Epithelial cell of proximal tubule (primary cell): ENCODE measurements at places on chromosomes 11 and 22.

DNA sequence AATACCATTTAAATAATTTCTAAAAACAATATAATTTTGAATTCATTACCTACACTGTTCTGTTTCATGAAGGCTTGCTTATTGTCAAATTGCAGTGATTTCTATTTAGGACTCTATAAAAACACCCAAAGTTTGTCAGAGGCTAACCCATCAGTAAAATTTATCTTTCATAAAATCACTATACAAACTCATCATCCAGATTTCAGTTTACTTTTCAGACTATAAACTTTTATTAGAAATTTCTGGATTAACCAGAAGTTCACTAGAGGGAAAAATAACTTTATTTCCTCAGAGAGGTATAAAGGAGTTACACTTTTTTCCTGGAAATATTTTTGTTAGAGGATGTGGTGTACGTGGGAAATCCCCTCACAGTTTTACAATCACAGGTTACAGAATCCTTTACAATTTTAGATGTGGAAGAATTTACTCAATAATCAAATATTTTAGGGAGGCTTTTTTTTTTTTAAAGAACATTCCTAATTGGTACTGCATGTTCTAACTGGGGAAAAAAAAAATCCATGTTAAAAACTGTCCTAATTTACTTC lies 176.7 kb downstream of the SWAP70 start:
- DNase-seq = no peak

DNA sequence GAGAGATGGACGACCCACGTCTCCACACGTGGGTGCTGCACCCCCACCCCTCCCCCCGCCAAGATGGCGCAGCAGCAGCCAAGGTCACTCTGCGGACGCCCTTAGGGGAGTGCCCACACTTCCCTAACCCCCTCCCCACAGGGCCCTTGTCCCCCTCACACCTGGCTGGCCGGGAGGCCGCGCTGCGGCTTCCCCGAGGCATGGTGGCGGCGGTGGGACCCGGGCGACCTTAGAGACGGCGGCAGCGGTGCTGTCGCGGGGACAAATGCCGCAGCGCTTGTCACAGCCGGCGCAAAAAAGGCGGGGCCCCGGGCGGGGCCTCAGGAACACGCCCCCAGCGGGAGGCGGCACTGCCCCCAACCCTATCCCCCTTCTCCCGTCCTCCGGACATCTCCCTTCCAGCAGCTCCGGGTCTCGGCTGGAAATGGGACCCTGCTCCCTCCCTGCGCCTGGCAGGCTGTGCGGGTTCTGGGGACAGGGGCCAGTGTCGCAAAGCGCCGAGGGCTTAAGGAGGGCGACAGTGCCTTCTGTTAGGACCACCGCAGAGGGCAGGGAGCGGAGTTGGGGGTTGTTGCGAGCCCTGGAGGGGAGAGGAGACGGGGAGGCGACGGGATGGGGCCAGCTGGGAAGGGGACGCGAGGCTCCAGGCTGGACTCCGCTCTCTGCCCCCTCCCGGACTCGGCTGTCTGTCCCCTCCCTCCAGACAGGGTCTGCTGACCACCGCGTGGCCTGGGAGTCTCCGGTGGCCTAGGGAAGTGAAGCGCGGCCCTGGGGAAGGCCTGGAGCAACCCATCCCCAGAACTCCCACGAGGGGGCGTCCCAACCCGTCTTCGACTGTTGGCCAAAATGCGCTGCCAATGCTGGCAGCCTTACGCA lies at the start of gene CHCHD10:
Gene CHCHD10, minus strand, starts transcription at position 300 of the 876 bp plus-strand sequence. Its CDS starts 98 bp downstream, at position 202.
- no peak for DNase-seq

DNA sequence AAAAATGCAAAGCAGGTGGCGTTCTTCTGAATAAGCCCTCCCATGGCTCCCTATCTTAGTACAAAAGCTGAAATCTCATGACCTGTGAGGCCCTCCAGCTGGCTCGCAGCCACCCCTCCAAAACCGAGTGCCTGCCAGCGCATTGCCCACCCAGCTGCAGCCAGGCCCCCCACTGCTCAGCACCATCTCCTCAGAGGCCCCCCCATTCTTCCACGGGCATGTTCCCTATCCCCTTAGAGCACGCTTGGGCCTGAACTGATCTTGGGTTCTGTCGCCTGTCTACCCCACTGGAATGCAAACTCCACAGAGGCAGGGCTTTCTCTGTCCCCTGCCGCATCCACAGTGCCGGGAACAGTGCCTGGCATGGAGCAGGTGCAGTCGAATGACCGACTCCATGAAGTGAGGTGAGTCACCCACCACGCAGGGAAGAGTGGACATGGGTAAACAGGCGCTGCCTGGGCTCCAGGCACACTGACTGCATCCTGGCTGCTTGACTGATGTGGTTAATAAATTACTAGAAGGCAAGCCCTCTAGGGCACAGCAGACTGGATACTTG lies 11.3 kb upstream of the EFCAB6 start:
- peak; percentile 72 for DNase-seq

DNA sequence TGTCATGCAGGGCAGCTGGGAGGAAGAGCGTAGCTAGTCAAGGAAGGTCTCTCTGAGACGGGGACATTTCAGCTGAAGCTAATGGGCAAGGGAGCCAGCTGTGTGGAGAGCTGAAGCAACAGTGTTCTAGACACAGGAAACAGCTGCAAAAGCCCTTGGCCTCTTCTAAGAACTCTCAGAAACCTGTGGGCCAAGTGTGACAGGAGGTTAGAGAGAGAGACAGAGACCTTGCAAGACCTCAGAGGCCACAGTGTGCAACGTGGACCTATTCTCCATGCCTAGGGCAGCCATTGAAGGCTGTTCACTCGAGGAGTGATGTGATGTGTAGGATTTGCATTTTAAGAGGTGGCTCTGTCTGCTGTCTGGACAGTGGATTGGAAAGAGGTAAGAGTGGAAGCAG lies 48.7 kb upstream of the TNRC6B start:
- no peak for DNase-seq

GRCh38 chr11:4156571-4156970 lies 62.0 kb downstream of the RRM1 start:
- no peak for DNase-seq

DNA sequence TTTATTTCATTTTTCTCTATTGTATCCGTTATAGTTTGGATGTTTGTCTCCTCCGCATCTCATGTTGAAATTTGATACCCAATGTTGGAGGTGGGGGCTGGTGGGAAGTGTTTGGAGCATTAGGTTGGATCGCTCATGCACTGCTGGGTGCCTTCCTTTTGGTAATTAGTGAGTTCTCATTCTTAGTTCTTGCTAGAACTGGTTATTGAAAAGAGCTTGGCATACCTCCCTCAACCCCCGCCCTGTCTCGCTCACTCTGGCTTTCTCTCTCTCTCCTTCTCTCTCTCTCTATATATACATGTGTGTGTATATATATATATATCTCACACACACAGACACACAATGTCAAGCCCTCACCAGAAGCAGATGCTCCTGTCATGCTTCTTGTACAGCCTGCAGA lies 978.7 kb downstream of the DLG2 start:
- no peak for DNase-seq

DNA sequence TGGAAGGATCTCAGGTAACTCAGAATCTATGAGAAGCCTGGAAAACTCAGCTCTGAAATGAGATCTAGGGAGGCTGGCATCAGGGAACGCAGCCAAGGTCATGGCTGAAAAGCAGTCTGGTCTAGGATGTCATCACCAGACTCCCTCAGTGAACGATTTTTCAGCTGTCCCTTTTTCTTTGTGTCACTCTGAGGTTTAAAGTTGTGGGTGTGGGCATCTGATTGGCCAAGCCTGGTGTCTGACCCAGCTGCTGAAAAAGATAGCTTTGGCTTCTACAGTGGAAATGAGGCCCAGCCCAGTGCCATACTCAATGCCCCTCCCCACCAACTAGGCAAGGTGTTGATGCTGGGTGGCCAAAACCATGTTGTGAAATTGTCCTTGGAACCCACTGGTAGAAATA lies 14.5 kb downstream of the RPS3 start:
- DNase-seq = no peak

DNA sequence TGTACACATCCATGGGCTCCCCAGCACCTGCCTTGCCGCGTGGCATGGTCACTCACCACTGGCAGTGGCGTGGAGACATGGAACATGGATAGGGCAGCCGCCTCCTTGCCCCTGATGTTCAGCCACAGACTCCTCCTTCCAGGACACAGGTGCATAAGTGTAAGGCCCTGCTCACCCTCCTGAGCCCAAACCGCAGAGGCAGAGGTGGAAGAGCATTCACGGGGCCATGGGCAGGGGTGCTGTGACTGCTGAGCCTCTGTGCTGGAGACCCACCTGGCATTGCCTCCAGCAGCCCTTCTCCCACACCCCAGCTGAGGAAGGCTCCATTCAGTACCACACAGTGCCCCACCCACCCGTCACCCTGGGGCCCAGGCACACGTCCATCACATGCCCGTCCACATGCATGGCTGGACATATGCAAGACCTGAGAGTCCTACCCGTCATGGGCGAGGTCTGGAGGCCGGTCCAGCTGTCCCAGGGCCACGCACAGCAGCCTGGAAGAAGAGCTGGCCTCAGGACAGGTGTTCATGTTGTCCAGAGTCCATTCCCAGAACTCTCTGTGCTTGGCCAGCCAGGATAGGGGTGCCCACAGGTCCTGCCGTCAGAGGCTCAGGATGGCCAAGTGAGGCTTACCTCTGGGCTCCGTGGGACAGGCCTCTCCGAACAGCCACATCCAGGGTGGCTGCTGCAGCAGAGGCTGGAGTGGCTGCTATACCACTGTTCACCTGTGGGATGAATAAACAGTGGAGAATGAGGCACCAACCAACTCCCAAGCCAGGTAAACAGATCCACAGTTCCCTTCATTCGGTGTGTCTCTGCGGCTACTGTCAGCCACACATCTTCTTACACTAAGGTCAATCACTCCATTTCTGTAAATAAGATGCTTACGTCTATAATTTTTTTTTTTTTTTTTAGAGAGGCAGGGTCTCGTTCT lies 1.7 kb upstream of the TUBGCP6 start:
- DNase-seq = no peak

GRCh38 chr11:118911880-118912741 lies 13.6 kb downstream of the BCL9L start:
- DNase-seq = no peak

DNA sequence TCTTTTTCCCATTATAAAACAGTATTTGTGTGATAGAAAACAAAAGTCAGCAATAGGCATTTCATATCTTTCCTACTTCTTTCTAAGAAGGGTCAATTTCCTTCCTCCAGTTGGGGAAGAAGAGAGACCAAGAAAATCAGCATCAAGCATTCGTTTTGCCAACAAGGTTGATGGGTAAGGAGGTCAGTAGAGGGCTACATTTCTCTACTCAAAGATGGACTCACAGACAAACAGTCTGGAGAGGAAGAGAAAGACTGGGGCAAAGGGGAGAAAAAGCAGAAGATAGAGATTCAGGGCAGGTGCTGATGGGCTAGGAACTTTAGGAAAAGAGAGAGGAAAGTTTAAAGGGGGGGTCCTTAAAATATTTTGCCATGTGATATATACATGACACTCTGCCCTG lies 8.6 kb upstream of the MTNR1B start:
- DNase-seq = no peak

- DNase-seq = no peak
These were observed 28.1 kb downstream of the DRD4 start for GRCh38 chr11:665062-665703.

DNA sequence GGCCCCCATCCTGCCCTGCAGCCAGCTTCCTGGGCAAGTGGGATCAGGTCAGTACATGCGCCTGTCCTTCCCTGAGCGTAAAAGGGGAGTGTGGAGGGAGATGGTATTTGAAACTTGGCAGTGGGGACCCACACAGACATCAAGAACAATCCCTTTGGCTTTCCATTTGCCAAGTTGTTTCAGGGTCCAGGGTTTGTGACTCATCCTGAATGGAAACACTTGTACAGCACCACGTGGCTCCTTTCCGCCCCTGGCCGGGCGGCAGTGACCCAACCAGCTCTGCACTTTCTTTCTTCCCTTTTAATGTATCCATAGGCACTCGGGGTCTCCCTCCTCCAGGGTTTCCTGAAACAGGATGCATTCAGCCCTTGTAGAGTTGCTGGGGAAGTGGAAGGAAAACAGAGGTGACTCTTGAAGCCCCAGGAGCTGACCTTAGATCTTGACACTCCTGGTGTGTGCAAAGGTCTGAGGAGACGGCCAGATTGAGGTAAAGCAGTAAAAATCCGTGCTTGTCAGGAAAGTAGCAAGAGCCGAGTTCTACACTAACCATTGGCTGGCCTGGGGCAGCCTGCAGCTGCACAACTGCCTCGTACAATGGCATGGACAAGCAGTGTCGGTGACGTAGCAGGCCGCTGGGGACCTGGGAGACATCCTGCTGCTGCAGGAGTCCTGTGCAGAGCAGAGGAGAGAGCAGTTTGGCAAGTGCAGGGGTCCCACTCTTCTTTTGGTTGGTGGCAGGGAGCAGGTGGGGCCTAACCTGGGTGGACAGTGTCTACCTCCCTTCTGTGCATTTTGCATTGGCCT lies 189.8 kb downstream of the SNX19 start:
- no peak for DNase-seq
